ENCODE measurements at places on chromosomes 3 and 15. TPM values are rescaled to one million over a fixed set of nuclear protein-coding genes. Genes with fewer than 3 reads are reported as not detected.

Gene ISG20
- polyA plus RNA-seq: 22.4 TPM

Gene CHRD
- 10.1 TPM for polyA plus RNA-seq

Gene GCNT3
- 0.55 TPM for polyA plus RNA-seq

Gene UBA7
- 47.6 TPM for polyA plus RNA-seq

Gene CNTN3
- polyA plus RNA-seq: 0.45 TPM
